ENCODE measurements at places on chromosomes 5 and 9.
A peak's percentile ranks its signal among the peaks of the same experiment; 100 is the strongest.

GRCh38 chr5:132265336-132266030, 8.0 kb downstream of the PDLIM4 start:
- no peak for DNase-seq

GRCh38 chr9:26856413-26857032, 36.1 kb downstream of the CAAP1 start:
- peak; percentile 59 for DNase-seq

DNA sequence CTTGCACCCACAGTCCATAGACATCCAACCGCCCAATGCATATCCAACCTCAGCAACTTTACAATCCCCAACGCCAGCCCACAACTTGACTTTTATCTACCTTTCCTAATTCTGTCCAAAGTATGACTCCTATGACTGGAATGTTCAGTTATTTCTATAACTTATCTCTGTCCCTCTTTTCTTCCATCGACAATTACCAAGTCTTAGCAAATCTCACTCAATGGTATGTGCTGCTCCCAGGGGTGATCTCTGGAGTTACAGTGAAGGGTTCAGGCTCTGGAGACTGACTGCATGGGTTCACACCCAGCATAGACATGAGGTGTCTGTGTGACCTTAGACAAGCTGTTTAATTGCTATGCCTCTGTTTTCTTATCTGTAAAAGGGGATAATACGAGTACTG, 106.9 kb downstream of the SPOCK1 start:
- DNase-seq: no peak

DNA sequence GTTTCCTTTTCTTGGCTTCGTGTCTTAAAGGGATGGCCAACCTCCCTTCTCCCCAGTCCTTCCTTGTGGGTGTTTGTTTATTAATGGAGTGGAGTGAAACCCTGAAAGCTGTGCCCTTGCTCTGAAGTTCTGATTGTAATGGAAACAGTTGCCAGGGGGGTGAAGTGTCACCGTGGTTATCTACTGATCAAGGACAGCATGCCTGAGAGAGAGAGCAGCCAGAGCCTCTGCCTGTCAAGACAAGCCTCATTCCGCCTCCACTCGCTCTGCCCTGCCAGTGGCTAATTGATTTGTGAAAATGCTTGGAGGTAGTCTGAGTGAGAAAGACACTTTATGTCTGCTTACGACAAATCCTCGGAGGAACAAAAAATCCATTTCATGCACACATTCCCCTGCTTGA, 143.7 kb upstream of the SLC30A5 start:
- no peak for DNase-seq

GRCh38 chr5:109695005-109695926, 5.5 kb downstream of the MAN2A1 start:
- no peak for DNase-seq

GRCh38 chr5:149614034-149614907, 33.0 kb downstream of the ARHGEF37 start:
- no peak for DNase-seq

- no peak for DNase-seq
Measured at GRCh38 chr5:93993161-93993560, 251.8 kb upstream of the POU5F2 start.

- no peak for DNase-seq
Measured at GRCh38 chr9:137683262-137683864, 64.6 kb downstream of the EHMT1 start.

DNA sequence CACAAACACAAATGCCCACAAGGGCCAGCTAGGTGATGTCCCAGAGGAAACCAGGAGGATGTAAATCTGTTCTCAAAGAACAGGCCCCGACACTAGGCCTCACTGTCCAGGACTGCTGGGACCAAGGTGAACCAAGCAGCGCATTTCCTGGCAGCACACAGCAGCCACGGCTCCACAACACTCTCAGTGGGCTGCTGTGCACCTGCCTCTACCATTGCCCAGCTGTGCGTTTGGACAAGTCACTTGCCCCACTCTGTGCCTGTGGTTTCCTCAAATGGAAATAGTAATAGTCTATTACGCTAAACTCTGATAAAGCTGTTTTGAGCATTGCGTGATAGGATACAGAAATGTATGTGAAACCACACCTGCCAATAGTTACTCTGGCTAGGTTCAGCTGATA, 544.5 kb downstream of the BNC2 start:
- no peak for DNase-seq

- DNase-seq: no peak
Measured at GRCh38 chr5:142325725-142326479, 1.1 kb upstream of the SPRY4 start.

DNA sequence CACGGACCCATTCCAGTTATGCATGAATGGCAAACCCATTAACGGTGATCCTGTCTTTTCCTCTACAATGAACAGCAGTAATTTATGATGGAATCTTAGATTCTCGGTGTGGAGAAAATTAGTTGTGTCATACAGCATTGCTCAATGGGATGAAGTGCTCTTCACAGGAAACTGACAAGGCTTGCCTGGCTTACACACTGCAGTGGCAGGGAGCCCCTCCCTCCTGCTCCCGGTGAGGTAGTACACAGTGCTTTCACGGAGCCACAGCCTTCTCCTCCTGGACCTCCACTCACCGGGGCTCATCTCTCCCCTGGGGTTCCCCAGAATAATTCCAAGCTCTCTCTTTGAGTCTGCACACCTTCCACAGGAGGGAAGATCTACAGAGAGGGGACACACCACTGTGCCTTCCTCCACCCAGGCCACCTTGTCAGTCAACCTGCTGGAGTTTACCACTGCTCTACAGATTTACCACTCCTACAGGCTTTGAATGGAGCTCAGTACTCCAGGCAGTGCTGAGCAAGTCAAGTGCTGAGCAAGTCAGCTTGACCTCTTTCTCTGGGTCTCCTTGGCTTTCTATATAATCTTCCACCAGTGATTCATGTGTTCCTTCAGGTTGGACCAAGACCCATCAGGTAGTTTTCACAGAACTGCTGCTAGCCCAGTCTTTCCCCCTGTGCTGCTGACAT, 59.1 kb upstream of the TBC1D2 start:
- no peak for DNase-seq

- DNase-seq: no peak
Measured at GRCh38 chr5:181189363-181189961, 15.5 kb downstream of the TRIM7 start.

GRCh38 chr5:179380211-179381035, 35.2 kb upstream of the ADAMTS2 start:
- DNase-seq: no peak

DNA sequence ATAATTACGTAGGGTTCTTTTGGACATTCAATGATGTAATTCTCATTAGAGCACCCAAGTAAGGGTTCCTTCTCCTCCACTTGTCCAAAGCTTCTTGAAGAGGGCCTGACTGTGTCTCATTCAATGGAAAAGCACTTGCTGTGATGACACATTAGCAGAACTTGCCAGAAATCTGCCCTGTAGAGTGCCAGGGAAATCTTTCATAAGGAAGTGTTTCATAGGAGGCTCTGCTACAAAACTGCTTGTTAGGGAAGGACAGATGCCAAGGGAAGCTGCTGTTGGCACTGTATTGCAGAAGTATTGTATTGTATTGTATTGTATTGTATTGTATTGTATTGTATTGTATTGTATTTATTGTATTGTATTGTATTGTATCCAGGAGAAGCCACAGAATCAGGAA, 45.5 kb upstream of the MPDZ start:
- no peak for DNase-seq

GRCh38 chr5:172638209-172638768, 2.8 kb upstream of the NEURL1B start:
- DNase-seq: no peak

DNA sequence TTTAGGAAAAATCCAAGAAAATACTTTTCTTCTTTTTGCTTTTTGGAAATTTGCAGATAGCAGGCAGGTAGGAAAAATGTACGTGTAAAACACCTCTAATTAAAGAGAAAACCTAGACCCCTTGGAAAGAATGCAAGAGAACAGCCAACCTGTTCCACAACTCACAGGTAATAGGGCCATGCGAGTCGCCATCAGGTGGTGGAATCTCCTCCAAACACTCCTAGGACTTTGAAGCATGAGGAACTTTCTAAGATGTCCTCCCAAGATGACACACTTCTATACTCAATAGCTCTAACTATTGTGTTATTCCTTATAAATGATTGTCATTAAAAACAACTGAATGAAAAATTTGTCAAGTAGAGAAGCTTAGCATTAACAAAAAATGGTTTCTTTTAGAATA, 174.0 kb downstream of the TMC1 start:
- DNase-seq: no peak

DNA sequence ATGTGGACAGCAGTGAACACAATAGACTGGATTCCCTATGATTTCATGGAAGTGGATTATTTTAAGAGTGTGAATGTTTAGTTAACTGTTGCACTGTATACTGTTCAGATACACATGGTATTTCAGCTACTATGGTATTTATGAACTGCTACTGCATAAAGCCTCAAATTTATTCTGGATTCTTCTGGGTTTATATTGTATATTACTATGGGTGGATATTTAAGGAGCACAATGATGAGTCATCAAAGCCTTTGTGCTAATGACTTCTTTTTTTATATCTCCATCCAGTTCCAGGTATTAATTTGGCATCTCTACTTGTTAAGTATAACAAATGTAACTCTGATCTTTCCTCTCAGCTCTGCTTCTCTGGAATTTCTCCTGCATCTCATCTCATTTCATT, 6.8 kb downstream of the KDM4C start:
- DNase-seq: no peak

DNA sequence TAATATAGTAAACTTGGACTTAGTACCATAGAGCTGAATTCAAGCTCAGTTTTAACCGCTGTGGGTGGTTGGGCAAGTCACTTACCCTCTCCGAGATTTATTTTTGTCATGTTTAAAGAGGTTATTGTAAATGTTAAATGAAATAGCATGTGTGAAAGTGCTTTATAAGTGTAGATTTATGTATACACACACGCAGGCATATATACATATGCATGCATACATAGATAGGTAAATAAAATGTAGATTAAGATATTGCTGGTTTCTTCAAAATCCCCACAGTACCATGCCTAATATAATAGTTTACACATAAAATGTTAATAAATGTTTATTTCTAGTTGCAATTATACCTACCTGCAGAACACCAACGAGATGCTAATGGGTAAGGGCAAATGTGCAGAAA, 164.5 kb upstream of the EGFLAM start:
- DNase-seq: no peak

DNA sequence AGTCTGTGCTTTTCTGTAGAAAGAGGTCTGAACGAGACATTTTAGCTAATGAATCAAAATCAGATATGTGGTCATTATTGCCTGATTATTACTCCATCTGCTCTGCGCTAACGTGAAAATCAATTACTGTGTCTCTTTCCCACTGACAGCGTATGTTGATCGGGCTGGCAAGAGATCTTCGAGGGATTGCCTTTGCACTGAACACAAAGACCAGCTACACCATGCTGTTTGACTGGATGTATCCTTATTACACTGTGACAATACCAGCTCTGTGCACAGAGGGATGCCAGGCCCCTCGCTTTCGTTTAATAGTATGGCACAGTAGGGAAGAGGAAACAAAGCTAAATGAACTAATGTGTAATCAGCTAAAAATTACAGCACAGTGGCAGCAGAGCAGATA, 103.7 kb upstream of the TLX3 start:
- peak; percentile 49 for DNase-seq

DNA sequence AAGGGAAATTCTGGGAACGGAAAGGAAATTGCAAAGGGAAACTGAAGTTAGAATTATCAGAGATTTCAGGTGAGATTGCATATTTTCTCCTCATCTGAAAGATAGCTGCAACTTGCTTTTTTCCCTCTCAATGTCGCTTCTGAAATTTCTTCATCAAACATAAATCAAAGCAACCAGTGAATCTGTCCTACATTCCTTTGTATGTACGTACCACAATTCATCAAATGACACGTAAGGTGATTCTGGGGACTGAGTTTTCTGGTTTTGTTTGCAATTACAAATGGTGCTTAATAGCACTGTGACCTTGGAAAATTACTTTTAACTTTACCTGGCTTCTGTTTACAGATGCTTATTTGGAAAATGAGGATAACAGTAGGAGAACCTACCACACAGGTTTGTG, 21.9 kb upstream of the CNOT6 start:
- DNase-seq: no peak

- no peak for DNase-seq
Measured at GRCh38 chr5:35470866-35471265, 146.8 kb upstream of the SPEF2 start.

GRCh38 chr9:135443797-135444425, 35.7 kb upstream of the PPP1R26 start:
- DNase-seq: no peak

DNA sequence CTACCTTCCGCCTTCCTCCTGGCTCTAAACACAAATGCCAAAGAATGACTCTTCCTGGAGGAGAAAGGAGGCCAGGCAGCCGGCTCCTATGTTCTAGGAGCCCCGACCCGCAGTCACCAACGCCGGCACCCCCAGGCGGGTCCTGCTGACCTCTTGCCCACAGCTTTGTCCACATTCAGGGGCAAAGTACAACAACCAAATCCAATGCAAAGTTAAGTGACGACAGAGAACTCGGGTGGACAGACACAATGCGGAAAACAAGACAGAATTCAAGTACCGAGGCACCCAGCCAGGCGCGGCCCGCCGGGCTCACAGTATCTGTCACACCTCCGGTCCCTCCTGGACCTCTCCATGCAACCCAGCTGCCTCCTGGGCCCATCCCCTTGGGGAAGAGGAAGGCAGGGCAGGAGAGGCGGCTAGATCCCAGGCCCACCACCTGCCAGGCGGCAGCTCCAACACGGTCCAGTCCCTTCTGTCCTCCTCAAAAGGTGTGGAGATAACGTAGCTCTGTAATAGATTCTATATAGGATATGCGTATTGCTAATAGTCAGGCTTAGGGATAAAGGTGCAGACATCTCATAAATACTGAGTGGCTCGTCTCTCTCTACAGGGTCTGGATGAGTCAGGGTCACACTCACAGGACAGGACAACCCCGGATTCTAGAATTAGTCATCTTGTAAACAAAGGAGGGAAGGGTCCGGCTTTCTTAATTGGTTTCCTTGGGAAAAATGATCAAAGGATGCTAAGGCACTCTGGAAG, 46.9 kb upstream of the UBAC1 start:
- no peak for DNase-seq

GRCh38 chr5:109876941-109877669, 187.4 kb downstream of the MAN2A1 start:
- DNase-seq: no peak

All from NCI-H2081 treated with DMSO at 0.1 percent for 48 hours (cell line).